ENCODE measurements at places on chromosomes 3 and 15. TPM values are rescaled to one million over a fixed set of nuclear protein-coding genes. Genes with fewer than 3 reads are reported as not detected.

Gene PDZRN3
- total RNA-seq = 5.6 TPM

- no peak for DNase-seq
Observed at GRCh38 chr3:64650715-64651114, 37.1 kb downstream of the ADAMTS9 start.

- DNase-seq = peak; percentile 26
Observed at GRCh38 chr3:101828691-101829436, 20.4 kb upstream of the NFKBIZ start.

Gene NMNAT3
- total RNA-seq = 0.46 TPM

- no peak for DNase-seq
Observed at GRCh38 chr15:33262306-33262705, 48.5 kb upstream of the RYR3 start.

Gene ANKDD1A
- total RNA-seq = 0.60 TPM
